ENCODE measurements at places on chromosomes 2 and 18.

GRCh38 chr18:66662632-66663031 lies 58.7 kb upstream of the CDH19 start:
- no peak for DNase-seq

DNA sequence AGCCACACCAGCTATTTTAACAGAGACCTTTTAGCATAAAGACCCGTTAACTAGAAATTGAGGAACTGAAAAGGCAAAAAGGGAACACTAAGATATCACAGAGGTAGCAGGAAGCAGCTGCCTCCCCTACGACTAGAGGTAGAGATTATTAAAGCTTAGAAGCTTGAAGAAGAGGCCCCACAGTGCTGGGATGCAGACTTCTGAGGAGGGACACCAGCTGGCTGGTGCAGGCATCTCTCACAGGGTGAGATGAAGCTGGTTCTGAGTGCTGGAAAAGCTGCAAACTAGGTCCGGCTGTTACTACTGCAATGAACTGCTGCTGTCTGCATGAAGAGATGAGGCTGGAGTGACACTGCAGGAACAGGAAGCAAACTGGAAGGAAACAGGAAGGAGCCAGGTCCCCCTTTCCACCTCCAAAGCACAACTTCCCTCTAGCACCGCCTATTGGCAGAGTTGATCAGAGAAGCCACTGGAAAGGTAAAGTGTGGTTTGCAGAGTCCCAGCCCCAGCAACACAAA lies 61.2 kb upstream of the MRPS9 start:
- no peak for DNase-seq

- no peak for DNase-seq
Observed at GRCh38 chr2:232835687-232836208, 34.3 kb upstream of the SNORC start.

GRCh38 chr18:63348508-63349136 lies 18.4 kb downstream of the KDSR start:
- DNase-seq, result no peak

DNA sequence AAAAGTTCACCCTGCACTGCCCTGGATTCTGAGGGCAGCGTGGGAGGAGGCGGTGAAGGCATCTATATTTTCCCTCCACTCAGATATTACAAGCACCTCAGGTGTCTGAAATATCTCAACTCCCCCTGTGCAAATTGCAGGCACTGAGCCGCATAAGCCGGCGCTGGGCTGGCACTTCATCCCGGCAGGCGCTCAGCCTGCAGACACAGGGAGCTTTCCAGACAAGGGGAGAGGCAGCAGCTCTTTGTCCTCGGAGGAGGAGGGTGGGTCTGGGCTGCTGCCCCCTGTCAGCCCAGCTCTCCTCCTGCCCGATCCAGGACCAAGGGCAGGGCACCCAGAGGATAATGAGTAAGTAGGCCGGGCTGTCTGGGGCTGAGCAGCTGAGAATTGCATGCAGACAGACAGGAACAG lies 189.3 kb upstream of the MYT1L start:
- DNase-seq, result no peak

DNA sequence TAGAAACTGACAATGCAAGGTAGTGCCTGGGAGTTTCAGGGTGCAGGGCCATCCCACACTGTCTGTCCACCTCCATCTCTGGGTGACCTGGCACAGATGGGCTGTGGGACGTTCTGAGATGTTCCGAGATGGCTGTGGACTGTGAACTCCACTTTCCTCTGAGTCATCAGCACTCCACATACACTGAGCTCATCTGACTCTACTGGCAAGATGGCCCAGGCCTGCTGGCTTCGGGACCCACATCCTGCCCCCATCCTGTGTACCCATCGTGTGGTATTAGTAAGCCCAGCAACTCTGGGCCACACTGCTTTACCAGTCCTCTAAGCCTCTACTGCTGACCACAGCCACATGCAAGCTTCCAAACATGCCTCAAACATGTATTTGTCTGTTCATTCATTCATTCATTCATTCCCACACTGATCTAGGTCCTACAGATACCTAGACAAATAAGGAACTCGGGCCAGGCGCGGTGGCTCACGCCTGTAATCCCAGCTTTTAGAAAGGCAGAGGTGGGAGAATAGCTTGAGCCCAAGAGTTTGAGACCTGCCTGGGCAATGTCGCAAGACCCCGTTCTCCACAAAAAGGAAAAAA lies 124.8 kb upstream of the CXCR4 start:
- DNase-seq, result no peak

DNA sequence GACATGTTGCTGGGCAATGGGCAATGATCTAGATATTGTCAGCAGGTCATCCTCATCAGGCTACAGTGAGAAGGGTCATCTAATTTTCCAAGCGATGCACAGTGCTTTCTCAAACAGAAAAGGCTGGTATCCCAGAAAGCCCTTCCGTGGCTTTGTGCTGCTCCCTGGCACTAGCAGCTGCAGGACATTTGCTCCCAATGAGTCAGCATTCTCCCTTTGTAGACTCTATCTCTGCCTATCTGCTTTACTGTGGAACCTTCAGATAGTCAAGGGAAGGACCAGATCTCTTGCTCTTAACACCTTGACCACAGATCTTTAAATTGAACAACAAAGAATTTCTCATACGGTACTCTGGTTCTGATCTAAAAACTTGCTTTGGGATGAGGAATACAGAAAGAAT lies 101.4 kb downstream of the CDH2 start:
- DNase-seq, result no peak

- peak; percentile 46 for DNase-seq
Observed at GRCh38 chr2:65316072-65316471, 88.4 kb downstream of the ACTR2 start.

- DNase-seq, result no peak
Observed at GRCh38 chr2:232846055-232846454, 24.0 kb upstream of the SNORC start.

GRCh38 chr2:219570194-219570923 lies 980 bp downstream of the OBSL1 start:
- no peak for DNase-seq

DNA sequence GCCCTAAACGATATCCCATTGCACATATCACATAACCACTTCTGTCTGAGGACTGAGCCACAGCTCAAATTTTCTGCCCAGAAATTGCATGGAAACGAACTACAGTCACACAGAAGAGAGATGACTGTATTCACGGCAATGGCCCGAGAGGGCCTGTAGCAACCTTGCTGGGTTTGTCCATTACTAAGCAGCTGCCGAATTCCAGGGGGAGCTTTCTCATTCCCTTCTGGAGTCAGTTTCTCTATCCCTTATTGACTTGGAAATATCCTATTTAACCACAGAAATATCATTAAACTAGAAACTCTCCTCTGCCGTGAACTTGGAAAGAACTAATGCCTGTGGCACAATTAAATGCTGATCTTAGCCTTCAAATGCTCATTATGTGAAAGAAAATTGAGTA lies 183.9 kb downstream of the DNER start:
- no peak for DNase-seq

DNA sequence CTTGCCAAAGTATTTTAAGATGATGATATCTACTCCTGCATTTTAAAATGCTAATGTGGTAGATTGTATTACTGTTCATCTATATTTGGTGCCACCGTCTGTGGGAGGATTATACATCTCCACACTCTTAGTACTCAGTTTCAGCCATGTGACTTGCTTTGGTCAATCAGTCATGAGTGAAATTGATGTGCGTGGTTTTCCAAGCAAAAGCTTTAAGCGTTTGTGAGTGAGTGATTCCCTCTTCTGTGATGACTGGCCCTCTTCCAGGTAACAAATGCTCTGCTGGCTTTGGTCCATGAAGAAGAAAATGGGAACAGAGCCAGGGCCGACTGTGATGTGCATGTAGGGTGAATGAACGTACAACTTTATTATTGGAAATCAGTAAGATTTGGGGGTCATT lies 330.4 kb downstream of the LPIN1 start:
- DNase-seq, result no peak

DNA sequence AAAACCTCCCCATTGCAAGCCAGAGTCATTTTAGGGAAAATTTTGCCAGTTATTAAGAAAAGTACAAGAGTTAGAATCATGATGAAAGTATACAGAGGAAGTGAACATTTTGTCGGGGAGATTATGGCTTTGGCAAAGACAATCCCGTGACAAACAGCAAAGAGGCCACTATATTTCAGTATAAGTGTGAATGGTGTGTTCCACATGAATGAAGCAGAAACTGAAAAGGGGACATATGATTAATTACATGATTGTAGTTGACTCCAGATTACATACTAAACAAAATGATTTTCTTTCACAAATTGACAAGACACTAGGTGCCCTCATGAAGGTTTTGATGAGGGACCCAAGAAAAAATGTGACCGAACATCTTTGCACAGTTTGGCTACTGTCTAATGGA lies 42.0 kb downstream of the SP140 start:
- no peak for DNase-seq

- no peak for DNase-seq
Observed at GRCh38 chr2:10338270-10339188, 35.8 kb downstream of the HPCAL1 start.

DNA sequence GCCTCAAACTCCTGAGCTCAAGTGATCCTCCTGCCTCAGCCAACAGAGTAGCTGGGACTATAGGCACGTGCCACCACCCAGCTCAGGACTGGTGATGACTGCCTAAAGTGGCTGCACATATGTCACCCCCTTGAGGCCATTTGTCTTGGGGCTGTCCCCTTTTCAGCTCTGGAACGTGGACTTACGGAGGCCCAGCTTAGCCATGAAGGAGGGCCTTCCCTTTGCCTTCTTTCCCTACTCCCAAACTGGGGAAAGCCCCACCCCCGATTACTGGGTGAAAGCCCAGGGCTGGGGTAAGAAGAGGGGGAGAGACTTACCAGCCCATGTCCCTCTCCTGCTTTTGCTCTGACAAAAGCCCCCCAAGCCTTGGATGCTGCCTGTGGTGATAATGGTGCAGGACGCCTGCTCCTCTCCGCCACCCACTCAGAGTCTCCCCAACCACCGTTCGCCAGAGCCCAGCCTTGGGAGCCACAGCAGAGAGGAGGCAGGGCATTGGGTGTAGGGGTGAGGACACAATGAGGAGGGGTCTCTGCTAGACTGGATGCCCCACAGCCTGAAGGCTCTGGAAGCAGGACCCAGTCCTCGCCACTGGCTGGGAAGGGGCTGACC lies 2.5 kb upstream of the DUSP2 start:
- DNase-seq, result peak; percentile 1

DNA sequence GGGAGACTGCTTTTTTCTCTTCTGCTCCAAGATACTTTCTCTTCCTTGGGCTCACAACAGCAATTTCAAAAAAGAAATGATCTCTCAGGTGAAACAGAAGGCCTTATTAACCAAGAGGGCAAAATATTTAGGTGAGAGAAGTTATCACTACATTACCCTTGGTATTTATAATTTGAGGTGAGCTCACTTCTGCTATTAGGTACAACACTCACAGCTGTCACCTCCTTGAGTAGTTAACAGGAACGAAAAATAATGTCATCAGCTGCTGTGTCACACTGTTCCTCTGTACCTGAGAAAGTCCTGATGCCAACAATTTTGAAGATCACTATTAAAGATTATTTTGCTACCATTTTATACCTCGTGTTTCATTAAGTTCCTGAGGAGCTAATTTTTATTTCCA lies 205.0 kb downstream of the DLGAP1 start:
- DNase-seq, result no peak

DNA sequence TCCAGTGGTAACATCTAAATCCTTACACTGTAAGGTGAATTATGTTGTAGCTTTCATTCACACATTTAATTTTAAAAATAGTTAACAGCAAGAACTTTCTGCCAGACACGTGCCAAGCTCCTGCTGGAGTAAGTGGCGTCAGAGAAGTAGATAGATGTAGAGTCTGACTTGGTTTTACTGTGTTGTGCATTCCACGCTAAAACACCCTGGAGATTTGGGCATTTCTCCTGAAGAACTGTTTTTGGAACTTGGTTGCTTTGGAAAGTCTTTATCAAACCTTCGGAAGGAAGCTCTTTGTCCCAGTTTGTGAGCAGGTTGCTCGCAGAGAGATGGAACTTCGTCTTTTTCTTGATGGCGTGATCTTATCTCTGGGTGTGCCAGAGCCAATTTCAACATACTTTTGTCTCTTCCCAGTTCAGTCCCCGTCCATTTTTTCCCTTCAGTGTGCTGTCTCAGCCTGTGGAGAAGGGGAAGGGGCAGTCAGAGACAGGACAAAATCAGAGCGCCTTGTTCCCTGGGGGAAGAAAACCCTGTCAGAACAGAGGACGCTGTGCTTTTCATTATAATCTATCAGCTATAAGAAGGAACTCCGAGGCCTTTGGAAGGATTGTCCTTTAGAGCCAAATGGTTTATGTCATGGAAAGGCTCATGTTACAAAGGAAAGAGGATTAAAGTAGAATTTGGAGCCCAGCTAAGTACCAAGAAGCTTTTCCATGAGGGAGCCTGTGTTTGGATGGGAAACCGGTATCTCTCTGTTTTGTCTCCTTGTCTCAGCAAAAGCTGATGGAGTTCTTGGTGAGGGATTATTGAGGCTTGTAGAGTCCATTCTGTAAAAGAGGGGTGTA lies 18.9 kb downstream of the GRHL1 start:
- DNase-seq, result no peak

DNA sequence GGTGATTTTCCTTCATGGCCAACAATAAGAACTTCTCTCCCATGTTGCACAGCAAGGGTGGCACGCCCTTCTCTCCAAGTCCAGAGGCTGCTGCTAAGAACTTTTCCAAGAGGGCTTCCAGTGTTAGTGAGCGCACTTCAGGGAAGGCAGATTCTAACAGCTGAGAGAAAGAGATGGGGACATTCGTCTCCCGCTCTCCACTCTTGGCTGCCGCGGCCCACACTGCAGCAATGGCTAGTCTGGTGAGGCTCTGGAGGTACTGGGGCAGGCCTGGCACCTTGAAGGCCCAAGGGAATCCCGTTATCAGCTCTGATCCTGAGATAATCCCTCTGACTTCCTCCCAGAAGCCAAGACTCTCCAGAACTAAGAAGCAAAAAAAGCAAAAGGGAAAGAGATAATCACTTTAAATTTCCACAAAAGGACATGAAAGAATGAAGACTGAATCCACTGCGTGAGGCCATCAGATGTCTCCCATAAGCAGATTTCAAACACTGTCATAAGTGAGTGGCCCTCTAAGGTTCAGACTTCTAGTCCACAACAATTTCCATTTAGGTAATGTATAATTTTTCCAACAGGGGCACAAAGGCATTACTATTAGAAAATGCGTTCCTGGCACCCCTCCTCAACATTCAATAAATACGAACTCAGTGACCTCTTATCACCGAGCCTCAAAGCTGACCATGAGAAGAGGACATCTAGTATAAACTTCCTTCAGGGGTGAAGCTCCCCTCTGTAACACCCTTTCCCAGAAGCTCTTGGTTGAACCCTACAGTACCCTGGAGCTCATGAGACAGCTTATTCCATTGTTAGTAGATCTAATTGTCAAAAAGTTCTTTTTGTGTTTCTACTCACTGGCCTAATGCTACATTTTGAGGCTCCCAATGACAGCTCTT lies 66.7 kb upstream of the ZFP36L2 start:
- DNase-seq, result no peak

DNA sequence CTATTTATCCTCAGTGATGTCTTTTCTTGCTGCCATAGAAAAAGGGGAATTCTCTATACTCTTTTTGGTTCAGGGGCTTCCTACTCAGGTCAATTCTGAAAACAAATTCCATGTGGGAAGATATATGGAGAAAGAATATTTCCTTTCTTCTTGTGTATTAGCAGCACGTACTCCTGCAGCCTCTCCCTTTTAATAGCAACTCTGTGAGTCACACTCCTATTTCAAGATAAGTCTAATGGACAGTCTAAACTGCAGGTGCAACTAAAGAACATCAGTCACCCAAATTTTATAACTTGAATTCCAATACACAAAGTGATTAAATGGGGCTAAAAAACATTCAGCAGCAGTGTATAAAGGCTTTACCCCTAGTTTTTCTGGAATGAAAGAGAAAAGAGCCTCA lies 942.2 kb downstream of the CNTNAP5 start:
- no peak for DNase-seq

Measured in thoracic aorta (tissue), 2 donors.